ENCODE measurements at places on chromosomes 7 and 10.

DNA sequence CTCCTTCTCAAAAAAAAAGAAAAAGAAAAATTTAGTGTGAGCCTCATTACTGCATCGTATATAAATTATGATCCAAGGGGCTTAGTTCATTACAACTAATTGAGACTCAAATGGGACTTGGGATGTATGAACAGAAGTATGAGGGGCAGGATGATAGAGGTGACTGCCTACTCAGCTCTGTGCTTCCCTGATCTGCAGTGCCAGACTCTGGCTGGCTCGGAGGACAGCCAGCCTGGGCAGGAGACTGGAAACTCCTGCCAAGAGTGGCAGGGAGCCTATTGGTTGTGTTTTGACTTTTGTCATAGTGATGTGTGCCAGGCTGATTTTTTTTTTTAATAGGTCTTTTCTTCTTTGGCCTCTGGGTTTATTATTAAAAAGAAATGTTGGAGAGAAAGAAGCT is 73.8 kb upstream of the GTF2IRD1 start:
- DNase-seq, result no peak

DNA sequence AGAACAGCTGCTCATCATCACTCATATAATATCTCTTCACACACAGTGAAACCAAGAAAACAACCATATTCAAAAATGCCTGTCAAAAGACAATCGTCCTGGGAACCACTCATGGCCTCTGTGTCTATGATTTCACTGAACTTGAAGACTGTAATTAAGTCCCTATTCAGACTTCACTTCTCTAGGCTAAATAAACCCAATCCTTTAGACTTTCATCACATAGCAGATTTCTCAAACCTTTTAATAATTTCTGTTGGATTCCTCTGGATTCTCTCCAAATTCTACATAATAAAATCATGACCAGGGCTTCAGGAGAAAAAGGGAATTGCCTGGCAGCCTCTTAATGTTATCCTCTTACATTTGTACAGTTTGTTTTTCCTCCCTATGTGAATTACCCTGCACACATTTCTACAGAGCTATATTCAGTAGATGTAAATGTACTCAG is 201.1 kb downstream of the LRRN3 start:
- no peak for DNase-seq

- peak; percentile 24 for DNase-seq
These were observed 57.1 kb upstream of the KMT2E start for GRCh38 chr7:104956753-104957450.

GRCh38 chr10:124612611-124613498 is 131.3 kb downstream of the FAM53B start:
- DNase-seq, result peak; percentile 39

- no peak for DNase-seq
These were observed 96.6 kb downstream of the ZNF438 start for GRCh38 chr10:30935078-30935477.

DNA sequence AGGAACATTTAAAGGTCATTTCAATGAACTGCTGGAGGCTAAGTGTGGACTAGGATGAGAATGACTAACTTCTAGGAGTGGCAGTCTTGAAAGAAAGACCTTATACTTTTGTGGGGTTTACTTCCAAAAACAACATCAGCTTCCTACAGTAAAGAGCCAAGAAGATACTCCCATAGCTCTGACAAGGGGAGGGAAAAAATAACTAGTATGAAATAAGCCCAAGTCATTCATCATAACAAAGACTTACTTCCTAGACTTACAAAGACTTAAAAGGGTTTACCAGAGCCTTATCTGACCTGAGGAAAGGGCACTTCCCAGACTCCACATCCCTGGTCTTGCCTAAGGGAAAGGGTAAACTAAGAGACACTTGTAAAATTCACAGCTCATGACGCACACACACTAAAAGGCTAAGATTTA is 31.7 kb downstream of the ARHGAP12 start:
- DNase-seq, result no peak

DNA sequence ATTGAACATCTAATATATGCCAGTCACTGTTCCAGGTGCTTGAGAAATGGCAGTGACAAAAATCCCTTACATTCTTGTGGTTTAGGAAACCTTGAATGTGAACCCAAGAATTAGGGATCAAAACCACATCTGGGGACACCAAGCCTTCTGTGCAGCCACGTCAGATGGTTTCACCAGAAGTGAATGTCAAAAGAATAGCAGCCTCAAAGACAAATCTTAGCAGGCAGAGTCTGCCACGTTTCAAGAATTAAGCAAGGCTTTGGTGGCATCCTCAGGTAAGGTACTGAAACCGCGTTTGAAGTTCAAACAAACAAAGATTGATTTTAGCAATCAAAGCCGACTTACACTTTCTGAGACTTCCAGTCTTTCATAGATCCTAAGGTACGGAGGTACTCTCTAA is 225.5 kb upstream of the GNAI1 start:
- DNase-seq, result no peak

DNA sequence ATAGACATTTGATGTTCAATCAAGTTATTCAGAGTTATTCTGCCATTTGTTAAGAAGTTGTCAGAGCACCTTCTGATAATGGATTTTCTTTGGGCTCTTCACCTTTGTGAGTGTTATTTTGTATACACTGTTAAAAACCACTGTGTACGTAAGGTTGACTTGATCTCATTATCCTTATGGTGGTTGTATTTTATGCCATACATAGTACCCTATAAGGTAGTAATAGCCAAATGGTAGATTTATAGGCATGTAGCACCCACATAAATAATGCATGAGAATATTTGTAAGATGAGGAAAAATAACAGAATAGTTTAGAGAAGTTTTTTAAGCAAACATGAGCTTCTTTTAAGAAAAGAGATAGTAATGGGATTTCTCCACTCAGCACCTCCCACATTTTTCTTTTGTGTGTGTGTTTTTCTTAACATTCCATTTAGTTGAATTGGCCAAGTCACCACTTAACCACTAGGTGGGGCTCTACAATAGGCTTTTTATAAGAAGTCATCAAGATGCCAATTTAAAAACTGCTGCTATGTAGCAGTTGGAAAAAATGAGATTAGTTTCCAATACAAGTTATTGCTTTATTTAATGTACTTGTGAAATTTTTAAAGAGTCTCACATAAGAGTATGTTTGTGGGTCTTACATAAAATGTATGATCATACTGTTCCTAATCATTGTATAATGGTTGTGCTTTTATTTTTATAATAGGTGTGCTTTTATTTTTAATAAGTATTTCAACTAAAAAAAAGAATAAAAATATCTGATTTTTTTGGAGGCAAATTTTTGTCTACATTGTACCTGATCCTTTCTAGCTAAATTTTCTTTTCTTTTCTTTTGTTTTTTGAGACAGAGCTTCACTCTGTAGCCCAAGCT is 41.1 kb upstream of the STMP1 start:
- peak; percentile 26 for DNase-seq

DNA sequence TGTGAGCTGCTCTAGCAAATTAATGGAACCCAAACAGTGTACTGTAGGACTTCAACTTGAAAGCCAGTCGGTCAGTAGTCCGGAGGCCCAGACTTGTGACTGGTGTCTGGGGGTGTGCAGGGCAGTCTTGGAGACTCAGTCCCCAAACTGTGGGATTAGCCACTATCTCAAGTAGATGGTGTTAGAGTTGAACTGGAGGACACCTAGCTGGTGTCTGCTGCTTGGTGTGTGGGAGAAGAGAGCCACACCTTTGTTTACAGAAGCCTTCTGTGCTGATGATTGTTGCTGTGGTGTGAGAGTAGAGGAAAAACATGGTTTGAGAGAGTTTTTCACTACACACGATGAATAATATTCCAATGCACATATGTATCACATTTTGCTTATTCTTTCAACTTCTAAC is 47.4 kb downstream of the CUL2 start:
- no peak for DNase-seq

- DNase-seq, result no peak
These were observed 178.9 kb downstream of the GRID1 start for GRCh38 chr10:86187499-86188239.

- DNase-seq, result no peak
These were observed 277.9 kb downstream of the SKIDA1 start for GRCh38 chr10:21247592-21247991.

DNA sequence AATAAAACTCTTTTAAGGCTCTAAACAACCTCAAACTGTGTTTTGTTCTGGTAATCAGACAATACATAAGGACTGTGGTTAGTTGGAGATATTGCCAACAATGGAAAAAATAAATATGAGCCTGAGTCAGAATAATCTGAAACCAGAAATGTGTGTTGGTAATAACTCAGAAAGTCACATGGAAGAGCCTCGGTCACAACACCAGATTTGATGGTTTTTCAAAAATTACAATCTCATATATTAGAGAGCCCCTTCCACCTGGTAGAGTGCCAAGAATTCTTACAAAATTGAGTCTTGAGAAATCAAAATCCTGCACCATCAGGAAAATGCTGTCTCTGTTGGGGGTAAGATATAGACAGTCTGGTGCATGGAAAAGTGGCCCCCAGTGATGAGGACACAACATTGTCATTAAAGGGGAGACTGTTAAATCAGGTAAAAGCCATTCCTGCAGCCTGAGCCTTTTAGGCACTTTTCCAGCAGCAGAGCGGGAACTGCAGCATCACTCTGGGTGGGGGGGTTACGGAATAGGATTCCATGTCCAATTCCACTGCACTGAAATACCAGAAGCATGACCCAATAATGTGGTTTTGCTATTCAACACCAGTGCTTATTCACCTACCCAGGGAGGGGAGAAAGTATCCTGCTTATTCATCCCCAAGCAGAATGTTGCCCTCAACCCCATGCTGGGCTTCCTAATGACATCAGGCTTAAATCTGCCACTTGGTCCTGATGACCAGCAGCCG is 9.5 kb upstream of the ADAM12 start:
- no peak for DNase-seq

DNA sequence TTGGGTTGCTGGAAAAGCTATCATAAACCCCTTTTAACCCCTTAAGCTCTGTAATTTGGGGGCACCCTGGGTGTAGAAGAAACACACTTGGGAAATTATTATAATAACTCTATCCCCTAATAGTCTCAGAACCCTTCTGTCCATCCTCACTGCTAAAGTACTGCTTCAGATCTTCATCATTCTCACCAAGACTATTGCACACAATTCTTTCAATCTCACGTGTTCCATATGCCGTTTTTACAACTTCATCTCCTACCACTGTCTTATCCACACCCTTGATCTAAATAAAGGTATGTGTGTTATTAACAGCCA is 15.8 kb downstream of the ANKRD22 start:
- no peak for DNase-seq

DNA sequence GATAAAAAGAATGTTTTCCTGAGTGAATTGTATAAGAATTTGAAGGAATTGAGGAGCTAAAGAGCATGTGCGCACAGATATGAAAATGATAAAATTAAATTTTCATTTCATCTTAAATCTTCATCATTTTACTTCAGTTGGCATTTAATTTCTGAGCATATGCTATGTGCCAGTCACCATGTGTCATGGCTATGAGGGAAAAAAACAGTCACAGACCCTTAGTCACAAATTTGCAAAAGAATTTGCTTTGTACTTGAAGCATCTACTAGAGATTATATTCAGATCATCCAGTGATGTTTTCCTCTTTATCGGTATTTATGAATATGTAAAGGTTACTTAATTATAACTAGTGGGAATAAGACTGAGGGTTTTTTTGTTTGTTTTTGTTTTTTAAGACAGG is 29.8 kb downstream of the VCL start:
- no peak for DNase-seq

GRCh38 chr7:55019191-55019690 is 424 bp downstream of the EGFR start:
- peak; percentile 16 for DNase-seq

DNA sequence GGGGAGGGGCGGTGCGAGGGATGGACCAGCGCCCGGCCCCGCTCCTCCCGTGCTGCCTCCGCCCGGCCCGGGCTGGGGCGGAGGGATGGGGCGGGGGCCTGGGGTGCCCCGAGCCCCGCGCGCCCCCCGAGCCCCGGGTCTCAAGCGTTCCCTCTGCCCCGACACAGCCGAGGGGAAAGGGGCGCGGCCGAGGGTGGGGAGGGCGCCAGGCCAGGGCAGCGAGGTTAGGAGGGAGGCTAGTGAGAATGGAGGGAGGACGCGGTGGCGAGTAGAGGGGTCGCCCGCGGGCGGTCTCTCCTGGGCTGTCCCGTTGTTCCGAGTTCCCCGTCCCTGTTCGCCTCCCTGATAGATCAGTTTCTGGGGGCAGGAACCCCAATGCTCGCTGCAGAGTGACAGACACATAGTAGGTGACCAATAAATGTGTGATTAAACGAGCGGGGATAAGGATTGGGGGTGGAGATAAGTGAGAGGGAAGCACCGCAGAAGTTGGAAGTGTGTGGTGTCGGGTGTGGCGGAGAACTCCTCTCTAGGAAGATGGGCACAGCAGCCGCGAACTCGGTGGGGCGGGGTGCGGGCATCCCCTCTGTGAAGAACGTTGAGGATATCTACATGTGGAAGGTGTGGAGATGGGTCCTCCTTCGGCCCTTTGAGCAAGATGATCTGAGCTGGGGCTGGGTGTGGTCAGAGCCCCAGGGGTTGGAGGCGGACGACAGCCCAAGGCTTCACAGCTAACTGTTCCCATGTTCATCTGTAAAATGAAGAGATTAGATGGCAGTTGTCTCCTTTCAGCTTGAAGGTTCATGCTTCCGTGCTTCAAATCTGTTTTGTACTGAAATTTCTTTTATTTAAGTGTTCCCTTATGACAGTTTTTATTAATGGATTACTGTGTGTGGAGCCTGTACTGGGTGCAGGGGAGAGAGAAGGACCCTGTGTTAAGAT is 580 bp downstream of the ZNF775 start:
- DNase-seq, result peak; percentile 44

DNA sequence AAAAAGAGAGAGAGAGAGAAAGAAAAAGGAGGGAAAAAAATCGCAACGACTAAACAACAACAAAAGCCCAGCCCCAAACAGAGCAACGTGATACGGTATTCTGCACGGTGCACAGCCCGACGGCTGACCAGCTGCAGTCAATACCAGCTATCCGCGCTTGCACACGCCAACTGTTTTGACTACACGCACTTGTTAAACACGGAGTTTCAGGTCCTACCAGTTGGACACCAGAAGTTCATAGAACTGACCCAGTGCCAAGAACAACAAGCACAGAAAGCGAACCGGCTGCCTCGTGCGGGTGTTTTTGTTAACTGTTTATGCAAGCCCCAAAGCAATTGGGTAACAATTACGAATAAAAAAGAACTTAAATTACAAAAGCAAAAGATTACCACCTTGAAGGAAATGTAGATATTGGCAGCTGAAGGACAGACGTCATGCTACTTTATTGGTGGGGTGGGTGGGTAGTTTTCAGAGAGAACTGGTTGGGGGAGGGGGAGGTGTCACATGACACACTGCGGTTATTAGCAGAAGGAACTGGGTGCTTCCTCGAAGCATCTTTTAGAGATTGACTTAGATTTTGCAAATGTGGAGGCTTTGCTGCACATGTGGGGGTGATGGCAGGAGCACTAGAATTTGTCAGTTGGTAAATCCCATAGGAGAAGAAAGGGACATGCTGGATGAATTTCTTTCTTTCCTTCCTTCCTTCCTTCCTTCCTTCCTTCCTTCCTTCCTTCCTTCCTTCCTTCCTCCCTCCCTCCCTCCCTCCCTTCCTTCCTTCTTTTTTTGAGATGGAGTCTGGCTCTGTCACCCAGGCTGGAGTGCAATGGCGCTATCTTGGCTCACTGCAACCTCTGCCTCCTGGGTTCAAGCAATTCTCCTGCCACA is 110.6 kb upstream of the EFCAB10 start:
- peak; percentile 48 for DNase-seq

- no peak for DNase-seq
These were observed 161.5 kb upstream of the AGR3 start for GRCh38 chr7:17043012-17043877.

- DNase-seq, result peak; percentile 35
These were observed 506.4 kb upstream of the C7orf33 start for GRCh38 chr7:148084138-148084537.

- peak; percentile 39 for DNase-seq
These were observed 15.0 kb upstream of the PCBD1 start for GRCh38 chr10:70903262-70903921.

All from stimulated activated CD4-positive, alpha-beta T cell treated with anti-CD3 and anti-CD28 coated beads, Interleukin-15, amount 100 ng/mL, for 24 hours (primary cell).